ENCODE measurements at places on chromosomes 6 and 20.

DNA sequence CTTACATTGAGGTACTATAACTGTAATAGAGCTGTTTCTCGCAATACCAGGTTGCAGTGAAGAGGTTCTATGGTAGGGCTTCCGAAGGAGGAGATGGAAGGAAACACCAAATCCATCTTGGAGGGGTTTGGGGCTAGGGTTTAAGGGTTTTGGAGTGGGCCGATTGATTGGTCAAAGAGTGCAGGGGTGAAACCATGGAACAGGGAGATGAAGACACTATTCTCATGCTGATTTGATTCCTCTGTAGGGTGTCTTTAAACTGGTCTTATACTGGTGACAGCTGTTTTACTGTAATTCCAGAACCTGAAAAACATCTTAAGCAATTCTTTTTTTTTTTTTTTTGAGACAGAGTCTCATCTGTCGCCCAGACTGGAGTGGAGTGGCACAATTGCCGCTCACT, 7.8 kb downstream of the SMIM13 start:
- DNase-seq, result no peak

- no peak for DNase-seq
These were observed 148.4 kb downstream of the TBXT start for GRCh38 chr6:166019214-166019613.

- no peak for DNase-seq
These were observed 37.6 kb upstream of the SUPT3H start for GRCh38 chr6:45415315-45415714.

DNA sequence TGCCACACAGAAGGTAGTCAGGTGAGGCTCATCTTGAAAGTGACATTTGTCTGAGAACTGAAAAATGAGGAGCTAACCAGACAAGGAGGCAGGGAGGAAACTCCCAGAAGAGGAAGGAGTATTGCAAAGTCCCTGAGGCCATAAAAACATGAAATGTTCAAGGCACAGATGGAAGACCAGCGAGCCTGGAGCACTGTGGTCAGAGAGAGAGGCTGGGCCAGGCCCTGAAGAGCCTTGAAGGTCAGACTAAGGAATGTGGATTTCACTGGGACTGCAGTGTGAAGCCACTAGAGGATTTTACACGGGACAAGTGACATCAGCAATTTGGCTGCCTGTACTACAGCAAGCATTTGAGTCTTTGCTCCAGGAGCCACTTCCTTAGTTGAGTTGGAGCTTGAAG, 21.1 kb upstream of the TMEM181 start:
- no peak for DNase-seq

- DNase-seq, result no peak
These were observed 218.6 kb upstream of the ZFP64 start for GRCh38 chr20:52410182-52410647.

- DNase-seq, result peak; percentile 60
These were observed 39.6 kb downstream of the DUSP22 start for GRCh38 chr6:331622-332521.

DNA sequence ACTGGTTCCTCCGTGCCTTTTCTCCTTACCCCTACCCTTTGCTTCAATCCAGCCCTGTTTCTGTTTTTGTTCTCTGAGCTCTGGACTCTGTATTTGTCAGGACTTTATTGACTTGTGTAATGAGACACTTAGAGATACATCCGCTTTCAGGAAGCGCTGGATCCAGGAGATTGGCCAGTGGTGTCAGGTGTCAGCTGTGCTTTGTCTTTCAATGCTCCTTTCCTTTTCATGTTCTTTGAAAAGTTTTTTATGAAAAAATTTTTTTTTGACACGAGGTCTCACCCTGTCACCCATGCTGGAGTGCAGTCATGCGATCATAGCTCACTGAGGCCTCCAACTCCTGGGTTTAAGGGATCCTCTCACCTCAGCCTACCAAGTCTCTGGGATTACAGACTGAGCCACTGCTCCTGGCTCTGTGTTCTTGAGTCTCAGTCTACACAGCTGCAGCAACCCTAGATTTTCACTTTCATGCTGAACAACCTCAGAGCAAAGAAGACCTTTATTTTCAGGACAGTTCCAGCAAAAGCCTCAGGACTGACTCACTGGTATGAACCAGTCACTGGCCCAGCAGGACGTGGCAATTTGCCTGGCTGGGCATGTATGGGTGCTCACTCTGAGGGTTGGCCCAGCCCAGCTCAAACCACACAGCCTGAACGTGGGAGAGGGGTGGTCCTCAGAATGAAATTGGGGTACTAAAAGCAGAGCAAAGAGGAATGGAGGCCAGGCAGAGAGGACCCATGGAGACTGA, 108.5 kb downstream of the DHX35 start:
- no peak for DNase-seq

DNA sequence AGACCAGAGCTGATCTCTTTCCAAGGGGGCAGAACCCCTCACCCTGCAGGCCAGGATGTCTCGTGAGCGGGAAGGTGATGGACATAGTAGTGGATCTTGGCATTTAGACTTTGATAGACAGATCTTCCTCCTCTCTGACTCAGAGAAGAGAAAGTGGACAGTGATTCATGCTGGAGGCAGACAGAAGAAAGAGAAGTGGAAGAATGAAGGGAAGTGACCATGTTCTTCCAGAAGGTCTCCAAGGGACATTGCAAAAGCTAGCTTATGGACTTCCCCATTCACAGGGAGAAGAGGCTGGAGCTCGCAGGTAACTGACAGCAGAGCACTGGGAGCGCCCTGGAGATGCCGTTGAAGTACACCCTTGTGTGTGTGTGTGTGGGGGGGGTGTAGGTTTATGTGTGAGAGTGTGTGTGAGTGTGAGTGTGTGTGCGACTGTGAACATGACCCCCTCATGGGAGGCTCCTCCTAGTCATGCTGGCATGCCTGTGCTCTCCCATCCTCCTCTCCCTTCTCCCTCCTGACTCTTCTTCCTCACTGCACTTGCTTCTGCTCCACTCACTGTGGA, 8.0 kb upstream of the RAET1L start:
- no peak for DNase-seq

DNA sequence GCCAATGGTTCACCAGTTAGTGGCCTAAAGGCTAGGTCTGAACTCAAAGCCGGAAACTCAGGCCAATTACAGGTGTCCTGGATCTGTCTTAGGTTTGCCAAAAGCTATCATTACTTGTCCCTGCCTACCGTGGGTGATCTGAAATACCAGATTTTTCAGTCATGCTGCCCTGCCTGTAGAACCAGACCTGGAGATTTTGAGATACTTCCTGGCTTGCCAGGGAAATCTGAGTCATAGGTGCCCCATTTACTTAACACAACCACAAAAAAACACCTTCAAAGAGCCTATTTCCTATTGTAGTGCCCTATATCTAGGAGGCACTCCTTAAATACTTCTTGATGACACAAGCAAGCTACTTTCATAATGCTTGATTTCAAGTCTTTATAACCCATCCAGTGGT, 13.9 kb upstream of the RANBP9 start:
- no peak for DNase-seq

DNA sequence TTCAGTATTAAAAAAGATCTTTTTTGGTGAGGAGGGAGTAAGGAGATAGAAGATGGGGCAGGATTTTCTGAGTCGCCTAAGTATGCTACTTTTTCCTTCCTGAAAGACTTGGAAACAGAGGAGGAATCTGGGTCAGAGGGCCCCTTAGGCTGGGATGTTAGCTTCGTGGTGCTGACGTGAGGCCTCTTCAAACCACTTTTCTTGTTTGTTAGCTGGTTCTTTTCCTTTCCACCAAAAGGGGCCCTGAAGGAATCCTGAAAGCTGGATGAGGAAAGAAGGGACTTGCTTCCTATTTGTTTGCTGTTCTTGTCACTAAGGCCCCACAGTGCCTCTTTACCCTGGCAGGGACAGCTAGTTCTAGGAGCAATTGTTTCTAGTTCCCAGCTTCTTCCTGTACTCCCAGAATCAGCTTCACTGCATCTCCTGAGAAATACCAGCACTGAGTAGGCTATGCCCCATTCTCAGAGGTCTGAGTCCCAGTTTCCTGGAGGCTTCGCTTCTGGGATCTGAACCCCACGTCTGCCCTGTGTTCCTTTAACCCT, 2.2 kb upstream of the IL20RA start:
- no peak for DNase-seq

DNA sequence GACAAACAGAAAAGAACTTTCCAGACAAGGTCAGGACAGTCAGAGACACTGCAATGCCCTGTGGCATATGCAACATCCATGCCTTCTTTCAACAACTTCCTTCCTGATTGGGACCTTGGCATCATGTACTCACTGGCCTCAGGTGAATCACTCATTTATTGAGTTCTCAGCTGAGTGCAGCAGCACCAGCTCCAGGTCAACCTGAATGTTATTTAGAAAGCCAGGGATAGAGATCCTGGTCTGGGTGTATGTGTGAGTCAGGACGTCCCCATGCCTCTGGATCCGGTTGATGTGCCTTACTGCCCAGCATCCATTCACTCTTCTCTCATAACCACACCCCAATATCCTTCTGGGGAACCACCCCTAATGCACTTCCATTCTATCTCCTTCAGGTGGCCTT, 54.4 kb downstream of the SNRNP48 start:
- DNase-seq, result no peak

DNA sequence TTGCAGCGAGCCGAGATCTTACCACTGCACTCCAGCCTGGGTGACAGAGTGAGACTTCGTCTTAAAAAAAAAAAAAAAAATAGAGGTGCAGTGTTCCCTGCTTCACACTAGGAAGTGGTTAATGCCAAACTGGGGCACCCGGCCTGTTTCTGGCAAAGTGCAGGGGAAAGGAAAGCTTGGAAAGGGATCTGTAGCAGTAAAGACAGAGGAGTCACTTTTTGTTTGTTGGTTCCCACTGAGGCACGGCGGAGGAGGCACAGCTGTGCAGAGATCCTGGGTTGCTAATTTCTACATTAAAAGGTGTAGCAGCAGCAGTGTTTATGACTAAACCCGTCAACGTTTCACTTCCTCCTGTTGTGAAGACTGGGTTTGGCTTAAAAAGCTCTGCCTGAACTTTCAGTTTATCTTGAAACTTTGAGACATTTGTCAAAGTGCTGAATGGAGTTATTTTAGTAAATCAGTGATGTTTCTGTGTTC, 125.6 kb downstream of the CARMIL1 start:
- peak; percentile 26 for DNase-seq

- no peak for DNase-seq
These were observed 184.7 kb downstream of the GJA1 start for GRCh38 chr6:121619987-121620740.

DNA sequence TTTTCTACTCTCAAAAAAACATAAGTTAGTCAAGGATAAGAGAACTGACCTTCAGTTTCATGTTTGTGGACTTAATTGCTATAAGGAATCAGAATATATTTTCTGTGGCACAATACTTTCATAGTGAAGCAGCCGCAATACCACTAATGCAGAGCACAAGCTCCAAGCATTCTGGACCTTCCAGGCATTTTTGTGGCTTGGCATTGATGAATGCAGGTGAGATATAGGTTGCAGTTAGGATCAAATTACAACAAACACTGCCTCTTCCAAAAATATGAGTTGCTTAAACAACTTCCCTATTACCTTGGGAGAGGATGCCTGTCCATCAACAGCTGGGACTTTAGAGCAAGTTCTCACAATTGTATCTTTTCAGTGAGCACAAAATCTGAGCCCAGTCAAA, 162.8 kb upstream of the RSPO3 start:
- no peak for DNase-seq

GRCh38 chr6:88365230-88365629, 199.1 kb upstream of the CNR1 start:
- no peak for DNase-seq

DNA sequence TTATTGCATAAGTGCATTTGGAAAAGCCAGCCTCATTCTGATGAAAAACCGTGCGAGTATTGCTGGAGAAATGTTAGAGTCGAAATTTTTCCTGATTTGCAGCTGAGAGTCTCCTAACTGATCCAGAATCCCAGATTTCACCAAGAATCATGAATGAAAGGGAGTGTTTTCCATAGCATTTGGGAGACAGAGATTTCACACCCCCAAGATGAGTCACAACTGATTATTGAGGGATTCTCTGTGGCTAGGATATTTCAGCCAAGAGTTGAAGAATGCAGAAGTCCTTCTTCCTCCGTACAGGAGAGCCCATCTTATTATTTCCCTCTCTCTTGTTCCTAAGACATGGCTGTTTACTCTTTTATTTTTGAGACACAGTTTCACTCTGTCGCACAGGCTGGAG, 82.2 kb upstream of the SALL4 start:
- DNase-seq, result no peak

DNA sequence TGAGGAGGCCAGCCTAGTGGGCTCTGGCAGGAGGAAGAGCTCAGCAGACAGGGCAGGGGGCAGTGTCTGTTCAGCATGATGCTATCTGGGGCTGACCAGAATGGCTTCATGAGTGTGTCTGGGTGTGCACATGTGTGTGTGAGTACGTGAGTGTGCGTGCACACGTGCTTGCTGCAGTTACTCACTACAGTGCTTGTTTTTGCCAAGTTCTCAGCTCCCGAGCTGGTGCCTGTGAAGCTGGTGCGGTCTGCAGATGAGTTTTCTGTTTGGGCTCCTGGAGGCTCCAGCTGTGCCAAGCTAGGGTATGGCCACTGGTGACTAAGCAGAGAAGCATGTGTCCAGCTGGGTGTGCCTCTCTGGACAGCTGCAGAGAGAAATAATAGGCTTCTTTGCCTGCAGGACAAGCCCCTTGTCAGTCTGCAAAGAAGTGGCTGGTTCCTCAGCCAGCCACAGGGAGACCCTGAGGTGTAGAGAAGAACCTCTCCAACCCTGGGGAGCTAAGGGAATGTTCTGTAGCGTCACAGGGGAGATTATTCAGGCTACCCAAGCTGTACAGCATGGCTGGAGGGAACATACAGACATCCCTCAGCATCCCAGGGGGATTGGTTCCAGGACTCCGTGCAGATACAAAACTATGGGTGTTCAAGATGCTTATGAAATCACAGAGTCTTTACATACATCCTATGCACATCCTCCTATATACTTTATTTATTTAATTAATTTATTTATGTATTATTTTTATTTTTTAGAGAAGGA, 40.2 kb upstream of the FAM50B start:
- DNase-seq, result no peak

DNA sequence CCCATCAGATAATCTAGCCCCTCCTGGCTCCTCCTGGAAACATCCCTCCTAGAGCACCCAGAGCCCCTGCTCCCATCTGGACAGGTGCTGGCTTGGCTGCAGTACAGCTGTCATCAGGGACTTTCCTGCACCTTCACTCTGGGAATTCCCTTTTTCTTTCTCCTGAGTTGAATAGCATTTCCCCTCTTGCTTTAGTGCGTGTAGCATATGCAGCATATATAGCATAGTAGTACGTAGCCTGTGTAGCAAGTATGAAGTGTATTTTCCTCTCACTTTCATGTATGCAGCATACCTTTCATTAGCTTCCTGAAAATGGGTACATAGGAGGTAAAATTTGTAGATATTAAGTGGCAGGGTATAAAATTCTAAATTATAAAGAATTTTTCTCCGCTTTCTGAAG, 352.9 kb downstream of the ESR1 start:
- no peak for DNase-seq

DNA sequence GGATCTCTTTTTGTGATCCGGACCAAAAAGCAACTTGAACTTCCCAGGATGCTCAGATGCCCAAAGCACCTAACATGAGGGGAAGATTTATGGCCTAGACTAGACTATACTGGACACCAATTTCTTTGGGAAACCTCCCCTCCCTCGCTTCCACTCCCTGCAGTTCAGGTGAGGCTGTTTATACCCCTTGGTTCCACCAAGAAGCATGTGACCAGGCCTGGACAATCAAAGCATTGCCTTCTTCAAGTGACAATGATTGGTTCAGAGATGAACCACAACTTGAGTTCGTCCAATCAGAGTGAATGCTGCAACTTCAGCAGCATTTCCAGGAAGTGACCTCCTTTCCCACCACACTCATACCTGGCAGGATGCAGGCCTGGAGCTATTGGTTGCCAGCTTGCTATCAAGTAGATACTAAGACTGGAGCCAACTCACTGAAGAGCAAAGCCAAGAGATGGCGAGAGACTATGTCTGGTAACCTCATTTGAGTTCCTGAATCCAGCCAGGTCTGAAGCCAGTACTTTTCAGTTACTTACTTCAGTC, 45.6 kb upstream of the SLC9A8 start:
- no peak for DNase-seq

Measured in GM18507 (cell line).